ENCODE measurements at places on chromosomes 1 and 21. TPM values are rescaled to one million over a fixed set of nuclear protein-coding genes. Genes with fewer than 3 reads are reported as not detected.

TEDDM1 gene
- total RNA-seq = not detected

AADACL3 gene
- total RNA-seq = 13.5 TPM

ADCY10 gene
- not detected for total RNA-seq

SGIP1 gene
- total RNA-seq = 0.10 TPM

LINGO4 gene
- 0.38 TPM for total RNA-seq

ENAH gene
- total RNA-seq = 33.5 TPM

RRP1B gene
- 19.1 TPM for total RNA-seq

RBM15 gene
- 51.2 TPM for total RNA-seq

ASB17 gene
- total RNA-seq = not detected

PAQR7 gene
- total RNA-seq = 15.4 TPM

CLDN17 gene
- total RNA-seq = not detected

EGLN1 gene
- total RNA-seq = 40.1 TPM

PKNOX1 gene
- total RNA-seq = 8.8 TPM

LCE3D gene
- 25.6 TPM for total RNA-seq

FAM3B gene
- total RNA-seq = 3.3 TPM

IBA57 gene
- 9.2 TPM for total RNA-seq

STK40 gene
- 69.5 TPM for total RNA-seq

SERPINC1 gene
- not detected for total RNA-seq

ATP6V1G3 gene
- not detected for total RNA-seq

OR2G6 gene
- not detected for total RNA-seq

CNR2 gene
- not detected for total RNA-seq

PIK3R3 gene
- 15.2 TPM for total RNA-seq

OR2T29 gene
- total RNA-seq = not detected

CYP4A22 gene
- not detected for total RNA-seq

C8A gene
- not detected for total RNA-seq

ATAD3B gene
- total RNA-seq = 24.8 TPM

GBP5 gene
- 0.38 TPM for total RNA-seq

NBPF10 gene
- 1.8 TPM for total RNA-seq

FAM163A gene
- total RNA-seq = not detected

HP1BP3 gene
- 153 TPM for total RNA-seq

FCN3 gene
- total RNA-seq = 2.7 TPM

CLDN19 gene
- total RNA-seq = 0.98 TPM

OR2T35 gene
- total RNA-seq = not detected

GUCA2A gene
- total RNA-seq = not detected

FMO2 gene
- 3.8 TPM for total RNA-seq

TPTE gene
- total RNA-seq = not detected

FLG gene
- 1,703 TPM for total RNA-seq

PAFAH2 gene
- total RNA-seq = 31.3 TPM

RSPO1 gene
- total RNA-seq = 5.6 TPM

CADM3 gene
- 7.5 TPM for total RNA-seq

AKR7A3 gene
- total RNA-seq = 3.7 TPM

SV2A gene
- total RNA-seq = 0.49 TPM

INKA2 gene
- total RNA-seq = 6.1 TPM

Data from suprapubic skin (tissue), 4 donors.